Hematopoietic multipotent progenitor cell treated with erythropoietin and hydrocortisone succinate and interleukin-3 and kit ligand, for 6 days (in vitro differentiated cells): ENCODE measurements at places on chromosomes 3 and 15.

DNA sequence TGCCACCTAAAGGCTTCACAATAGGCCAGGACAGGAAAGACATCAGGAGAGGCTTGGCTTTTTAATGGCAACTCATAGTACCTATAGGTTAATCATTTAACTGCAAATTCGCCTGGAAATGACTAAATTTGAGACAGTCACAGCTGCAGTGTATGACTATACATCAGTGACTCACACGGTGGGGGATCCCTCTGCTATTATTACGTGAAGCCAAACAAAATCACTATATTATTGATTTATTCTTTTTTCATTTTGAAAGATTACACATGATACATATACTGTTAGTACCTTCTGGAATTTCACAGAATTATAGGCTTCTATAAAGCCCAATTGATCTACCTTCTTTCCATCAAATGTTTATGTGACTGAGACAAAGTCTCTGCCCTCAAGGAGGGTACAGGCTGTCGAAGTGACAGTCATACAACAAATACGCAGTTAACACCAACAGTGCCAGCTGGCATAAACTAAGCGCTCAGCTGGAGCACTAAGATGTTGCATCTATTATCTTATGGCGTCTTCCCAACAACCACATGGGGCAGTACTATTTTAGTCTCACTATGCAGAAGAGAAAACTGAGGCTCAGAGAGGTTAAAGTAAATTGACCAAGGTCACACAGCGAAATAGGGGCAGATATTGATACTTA is 82.0 kb upstream of the LMOD3 start:
- no peak for DNase-seq

DNA sequence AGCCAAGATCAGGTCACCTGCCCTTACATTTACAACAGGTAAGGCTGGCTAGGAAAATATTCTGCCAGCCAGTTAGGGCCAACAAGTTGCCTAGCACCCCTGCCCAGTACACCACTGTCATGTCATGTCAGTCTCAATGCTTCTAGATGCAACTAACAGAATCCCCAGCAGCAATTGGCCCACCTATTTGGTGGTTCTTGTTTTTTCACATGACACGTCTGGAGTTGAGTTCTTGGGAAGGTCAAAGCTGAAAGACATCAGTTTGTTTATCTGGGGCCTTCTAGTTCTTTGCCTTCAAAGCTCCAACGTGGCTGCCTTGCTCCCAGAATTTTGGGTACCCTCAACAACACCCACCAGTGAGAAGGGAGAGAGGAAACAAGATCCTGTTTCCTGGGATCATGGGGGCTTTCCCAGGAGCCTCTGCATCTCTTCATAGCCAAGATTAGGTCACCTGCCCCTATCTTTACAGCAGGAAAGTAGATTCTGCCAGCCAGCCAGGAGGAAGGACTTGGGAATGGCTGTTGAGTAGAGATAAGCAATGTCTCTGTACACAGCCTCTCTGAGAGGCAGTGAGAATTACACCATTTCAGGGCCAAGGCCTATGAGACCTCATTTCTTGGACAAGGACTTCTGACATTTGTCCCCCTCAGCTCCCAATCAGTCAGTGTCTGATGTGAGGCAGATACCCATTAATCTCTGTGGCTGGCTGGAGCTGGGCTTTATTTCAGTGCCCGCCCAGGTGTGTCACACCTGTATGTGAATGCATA is 8.6 kb downstream of the GPX1 start:
- peak; percentile 92 for DNase-seq

- DNase-seq = no peak
Observed at GRCh38 chr3:66140743-66141372, 79.9 kb upstream of the SLC25A26 start.

DNA sequence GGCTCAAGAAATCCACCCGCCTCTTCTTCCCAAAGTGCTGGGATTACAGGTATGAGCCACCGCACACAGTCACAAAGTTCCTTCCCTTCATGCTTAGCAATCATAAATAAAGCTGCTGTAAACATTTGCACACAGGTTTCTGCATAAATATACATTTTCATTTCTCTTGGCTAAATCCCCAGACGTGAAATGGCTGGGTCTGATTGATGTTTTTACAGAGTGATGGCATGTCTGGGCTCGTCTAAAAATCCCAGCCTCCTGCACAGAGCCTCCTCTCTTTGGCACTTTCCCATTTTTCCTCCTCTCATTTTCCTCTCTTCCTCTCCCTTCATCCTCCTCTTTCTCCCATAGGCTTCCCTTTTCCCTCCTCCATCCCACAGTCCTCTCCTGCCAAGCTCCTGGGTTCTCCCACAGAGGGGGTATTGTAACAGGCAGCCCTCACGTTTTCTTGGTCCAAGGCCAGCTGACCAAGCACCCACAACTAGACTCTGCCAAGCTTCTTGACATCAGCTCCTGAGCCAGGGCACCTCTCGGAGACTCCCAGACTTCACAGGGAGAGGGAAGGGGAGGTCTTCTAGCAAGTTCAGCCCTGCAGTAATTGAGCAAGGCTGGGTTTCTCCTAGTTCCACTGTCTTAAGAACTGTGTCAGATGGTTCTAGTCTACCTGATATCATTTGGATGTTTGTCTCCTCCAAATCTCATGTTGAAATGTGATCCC is 10.5 kb upstream of the PLA2G4E start:
- no peak for DNase-seq

- DNase-seq = peak; percentile 68
Observed at GRCh38 chr15:51756482-51756881, 5.1 kb downstream of the TMOD2 start.

- no peak for DNase-seq
Observed at GRCh38 chr3:185716436-185717108, 108.3 kb downstream of the IGF2BP2 start.

- DNase-seq = peak; percentile 39
Observed at GRCh38 chr3:108088146-108088545, 2.7 kb downstream of the CD47 start.

DNA sequence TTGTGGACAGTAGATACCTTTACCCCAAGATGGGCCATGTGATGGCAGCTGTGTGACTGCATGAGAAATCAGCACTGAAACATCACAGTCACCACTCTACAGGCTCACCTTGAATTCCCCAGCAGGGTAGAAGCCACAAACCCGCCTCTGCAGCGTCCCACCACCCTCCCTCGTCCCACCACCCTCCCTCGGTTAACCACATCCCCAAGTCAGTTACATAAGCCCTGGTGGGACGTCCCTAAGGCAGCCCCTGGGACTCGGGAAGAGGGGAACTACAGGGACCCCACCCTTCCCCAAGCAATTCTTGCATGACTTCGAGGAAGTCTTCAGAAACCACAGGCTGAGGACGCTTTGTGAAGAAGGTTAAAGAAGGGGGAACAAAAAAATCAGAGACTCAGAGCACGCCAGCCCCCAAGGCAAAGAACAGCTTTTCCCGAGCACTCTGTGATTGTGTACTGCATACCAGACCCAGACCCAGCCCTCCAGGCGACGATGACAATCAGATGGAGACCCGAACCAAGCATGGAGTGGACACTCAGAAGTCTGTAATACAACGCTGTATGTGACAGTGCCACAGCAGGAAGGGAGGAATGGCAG is 60.5 kb downstream of the SH3BP5 start:
- peak; percentile 72 for DNase-seq
